GM18507 (cell line): ENCODE measurements at places on chromosomes 2 and 18.

DNA sequence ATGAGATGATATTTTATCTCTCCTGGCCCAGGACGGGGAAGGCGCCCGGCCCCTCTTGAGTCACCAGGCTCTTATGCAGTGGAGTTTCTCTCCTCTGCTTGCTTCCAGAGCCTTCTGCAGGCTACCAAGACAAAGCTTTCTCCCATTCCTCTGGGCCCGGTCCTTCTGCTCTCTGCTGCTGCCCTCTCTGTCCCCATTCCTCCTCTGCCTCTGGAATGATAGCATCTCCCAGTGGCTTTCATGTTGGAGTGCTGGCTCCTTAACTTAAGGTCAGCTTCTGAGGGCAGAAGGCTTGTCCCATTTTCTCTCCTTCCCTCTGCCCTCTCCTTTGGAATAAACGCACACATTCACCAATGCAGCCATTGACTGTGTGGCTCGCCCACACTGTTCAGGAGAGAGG lies 86.2 kb downstream of the SDC1 start:
- DNase-seq: no peak

GRCh38 chr2:188979187-188980114 lies 5.3 kb downstream of the COL3A1 start:
- no peak for DNase-seq

DNA sequence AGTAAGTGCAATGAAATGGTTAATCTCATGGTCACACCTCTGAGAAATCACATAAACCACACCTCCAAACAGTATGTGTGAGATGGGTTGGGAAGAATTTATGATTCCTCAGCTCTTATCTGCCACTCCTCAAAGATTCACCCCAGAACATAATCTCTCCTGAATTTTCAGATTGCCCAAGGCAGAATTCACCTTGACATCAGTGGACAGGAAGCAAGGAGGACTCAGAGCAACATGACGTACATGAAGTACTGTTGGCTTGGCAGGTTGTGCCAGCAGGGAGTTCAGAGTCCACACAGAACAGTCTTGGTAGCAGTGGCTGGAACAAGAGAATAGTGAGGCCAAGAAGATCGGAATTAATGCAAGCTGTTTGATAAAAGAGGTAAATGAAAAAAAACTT lies 31.7 kb upstream of the CYBRD1 start:
- DNase-seq: no peak

- DNase-seq: no peak
Measured at GRCh38 chr18:8188184-8188583, 421.1 kb upstream of the RAB12 start.

- peak; percentile 2 for DNase-seq
Measured at GRCh38 chr2:209380293-209380692, 43.6 kb upstream of the MAP2 start.

DNA sequence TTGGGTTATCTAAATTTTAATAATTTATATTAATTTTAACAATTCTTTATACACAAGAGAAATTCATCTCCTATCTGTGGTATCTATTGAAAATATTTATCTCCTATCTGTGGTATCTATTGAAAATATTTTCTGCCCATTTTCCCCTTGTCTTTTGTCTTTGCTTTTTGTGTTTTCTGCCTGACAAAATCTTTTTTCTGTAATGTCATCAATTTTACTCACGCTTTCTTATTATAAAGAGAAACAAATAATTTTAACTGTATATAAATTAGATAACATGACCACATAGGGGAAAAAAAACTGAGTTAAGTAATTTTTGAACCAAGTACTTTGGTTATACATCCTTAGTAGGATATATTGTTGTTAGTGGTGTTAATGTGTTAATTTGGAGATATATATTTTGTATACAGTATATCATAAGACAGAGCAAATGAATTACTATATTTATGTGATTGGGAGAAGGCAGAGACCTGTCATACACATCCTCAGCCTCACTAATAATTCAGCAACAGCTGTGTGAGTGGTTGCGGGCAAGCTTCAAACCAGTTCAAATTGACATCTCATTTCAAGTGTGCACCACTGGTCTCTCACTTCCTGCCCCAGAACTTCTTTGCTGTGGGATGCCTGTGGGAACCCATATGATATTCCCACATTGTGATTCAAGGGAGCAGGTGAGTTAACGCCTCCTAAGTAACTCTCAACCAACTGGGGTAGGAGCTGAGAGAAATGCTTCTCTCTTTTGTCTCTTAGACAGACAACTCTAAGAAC lies 292.4 kb downstream of the SP3 start:
- DNase-seq: no peak

DNA sequence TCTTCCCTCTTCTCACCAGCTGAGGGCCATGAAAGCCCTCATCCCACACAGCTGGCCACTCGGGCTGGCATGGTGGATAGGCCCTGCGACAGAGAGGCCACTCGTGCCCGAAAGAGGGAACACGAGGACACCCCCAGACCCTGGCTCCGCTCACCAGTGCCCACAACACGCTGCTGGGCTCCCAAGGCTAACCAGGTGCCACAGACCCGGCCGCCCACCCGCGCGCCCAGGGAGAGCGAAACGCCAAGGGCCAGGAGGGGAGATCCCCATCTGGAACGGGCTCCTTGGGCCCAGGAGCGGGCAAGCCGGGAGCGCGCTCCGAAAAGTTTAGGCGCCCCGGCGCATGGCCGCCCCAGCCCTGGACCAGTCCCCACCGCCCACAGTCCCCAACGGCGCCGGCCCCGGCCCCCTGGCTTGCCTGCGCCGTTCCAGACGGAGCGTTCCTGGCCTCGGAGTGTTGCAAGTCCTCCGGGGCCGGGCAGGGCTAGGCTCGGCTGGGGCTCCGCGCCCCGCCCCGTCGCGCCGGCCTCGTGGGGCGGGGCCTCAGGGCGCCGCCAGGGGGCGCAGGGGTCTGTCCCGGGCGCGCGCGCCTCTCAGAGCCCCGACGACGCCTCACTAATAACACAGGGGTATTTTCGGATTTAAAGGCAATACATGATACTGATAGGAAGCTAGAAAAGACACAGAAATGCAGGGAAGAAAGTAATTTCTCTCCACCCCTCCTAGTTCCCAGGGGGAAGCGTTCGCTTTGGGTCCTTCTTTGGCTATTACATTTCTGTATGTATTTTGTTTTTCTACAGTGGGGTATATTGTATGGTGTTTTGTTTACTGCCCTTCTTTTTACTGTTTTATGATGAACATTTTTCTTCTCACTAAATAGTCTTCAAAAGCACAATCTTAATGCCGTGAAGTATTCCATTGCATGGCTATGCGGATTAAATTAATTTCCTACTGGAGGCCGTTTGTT lies at the start of gene TMBIM1:
TSS of gene TMBIM1 (minus strand) at position 456 of the 967 bp plus-strand sequence. CDS start 10,362 bp downstream, outside the sequence.
- DNase-seq: peak; percentile 82

- DNase-seq: no peak
Measured at GRCh38 chr18:10006311-10006893, 92.6 kb downstream of the VAPA start.

GRCh38 chr2:227016894-227017293 lies 147.1 kb downstream of the COL4A4 start:
- no peak for DNase-seq

DNA sequence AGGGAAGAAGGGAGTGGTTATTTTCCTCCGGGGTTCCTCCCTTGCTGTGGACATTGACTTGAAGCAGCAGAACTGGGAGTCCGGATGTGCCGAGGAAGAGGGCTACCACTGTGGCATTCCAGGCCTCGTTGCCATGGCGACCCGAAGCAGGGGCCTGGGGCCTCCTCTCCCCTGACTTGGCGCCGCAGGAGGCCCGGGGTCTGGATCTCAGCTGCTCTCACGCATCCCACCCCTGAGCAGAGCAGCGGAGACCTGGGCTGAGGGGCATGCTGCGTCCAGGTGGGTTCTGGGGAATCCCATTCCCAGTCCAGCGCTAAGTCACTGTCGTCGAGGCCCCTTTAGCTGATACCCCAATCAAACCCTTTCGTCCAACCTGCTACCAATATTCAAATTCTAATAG lies 100.2 kb downstream of the BCL11A start:
- DNase-seq: no peak

DNA sequence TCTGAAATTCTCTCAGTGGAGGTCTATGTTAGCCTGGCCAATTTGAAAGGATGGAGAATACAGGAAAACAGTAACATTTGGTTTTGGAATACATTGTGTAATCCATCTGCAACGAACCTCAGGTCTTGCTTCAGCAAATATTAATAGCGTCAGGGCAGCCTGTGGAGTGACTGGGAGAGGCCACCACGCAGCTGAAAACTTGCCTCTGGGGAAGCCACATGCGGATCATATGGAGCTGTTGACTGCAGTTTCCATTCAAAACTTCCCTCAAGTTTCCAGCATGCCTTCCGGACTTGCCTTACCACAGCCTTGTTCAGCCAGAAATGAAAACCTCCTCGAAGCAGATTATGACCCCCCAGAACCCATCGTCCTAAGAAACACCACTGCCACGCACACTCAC lies 25.7 kb downstream of the BCL11A start:
- no peak for DNase-seq

GRCh38 chr18:11324510-11324909 lies 175.1 kb upstream of the PIEZO2 start:
- DNase-seq: no peak

- DNase-seq: no peak
Measured at GRCh38 chr2:236631281-236631855, 61.7 kb downstream of the ACKR3 start.

- DNase-seq: no peak
Measured at GRCh38 chr2:188966079-188966571, 8.0 kb upstream of the COL3A1 start.

- no peak for DNase-seq
Measured at GRCh38 chr2:55876429-55877086, 47.0 kb downstream of the EFEMP1 start.

GRCh38 chr18:79935499-79935898 lies 16.0 kb downstream of the SLC66A2 start:
- no peak for DNase-seq

DNA sequence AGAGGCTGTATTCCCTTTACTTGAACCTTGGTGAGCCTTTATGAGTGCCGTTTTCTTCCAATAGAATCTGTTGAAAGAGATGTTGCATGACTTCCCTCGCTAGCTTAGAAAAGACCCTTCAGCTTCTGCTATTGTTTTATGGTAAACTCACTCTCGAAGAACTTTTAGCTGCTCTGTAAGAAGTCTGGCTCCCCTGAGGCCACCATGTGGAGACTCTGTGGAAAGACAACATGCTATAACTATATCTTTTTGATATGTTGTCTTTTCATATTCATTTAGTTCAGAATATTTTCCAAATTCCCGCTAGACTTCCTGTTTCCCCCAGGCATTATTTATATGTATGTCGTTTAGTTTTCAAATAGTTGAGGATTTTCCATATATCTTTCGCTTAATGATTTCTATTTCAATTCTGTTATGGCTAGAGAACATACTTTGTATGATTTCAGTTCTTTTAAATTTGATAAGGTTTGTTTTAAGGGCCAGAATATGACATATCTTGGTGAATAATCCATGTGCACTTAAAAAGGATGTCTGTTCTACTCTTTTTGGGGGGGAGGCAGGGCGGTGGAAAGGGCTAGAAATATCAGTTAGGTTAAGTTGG lies 64.1 kb downstream of the PTPN4 start:
- no peak for DNase-seq

DNA sequence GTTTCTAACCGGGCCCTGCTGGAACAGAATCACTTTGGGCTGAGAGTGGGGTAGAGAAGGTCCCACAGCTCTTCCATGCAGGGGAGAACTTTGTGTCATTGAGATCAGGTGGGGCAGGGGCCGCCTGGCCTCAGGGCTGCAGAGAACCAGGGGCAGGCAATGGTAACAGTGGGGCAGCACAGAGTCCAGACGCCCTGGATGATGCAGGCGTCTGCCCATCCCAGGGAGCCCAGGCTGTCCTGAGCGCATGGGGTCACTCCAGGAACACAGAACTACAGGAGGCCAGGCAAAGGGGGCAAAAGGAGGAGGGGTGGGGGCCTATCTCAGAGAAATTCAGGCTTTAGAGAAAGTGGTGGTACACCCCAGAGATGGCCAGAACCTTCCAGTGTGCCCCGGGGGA lies 121.3 kb downstream of the NDUFA10 start:
- no peak for DNase-seq

GRCh38 chr2:240935103-240935876 lies 29.2 kb downstream of the CROCC2 start:
- no peak for DNase-seq

DNA sequence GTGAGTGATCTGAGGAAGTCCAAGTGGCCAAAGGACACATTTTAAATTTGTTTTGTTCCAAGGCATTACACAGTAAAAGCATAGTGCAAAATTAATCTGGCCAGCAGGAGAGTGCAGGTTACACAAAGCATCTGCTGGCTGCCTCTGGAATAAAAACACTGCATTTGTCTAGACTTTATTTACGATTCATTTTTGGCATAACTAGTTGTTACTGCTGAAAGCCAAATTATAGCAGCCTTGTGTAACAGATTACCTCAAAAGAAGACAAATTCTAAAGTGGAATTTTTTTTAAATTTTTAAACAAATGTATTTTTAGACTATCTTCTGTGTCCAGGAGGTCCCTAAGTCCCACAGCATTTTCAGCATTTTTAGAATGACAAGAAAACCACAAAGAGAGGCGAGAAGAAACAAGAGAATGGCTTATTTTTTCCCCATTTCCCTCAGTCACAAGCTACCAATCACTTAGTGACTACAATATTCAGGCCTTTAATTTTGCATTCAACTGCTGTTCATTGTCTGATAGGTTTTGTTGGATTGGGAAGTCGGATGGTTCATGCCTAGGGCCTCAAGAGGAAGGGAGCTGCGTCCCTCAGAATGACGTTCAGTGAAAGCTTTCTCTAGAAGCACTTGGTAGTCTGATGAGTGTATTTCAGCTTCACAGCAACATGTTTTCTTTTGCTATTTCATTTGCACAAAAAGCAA lies 46.0 kb downstream of the TMEFF2 start:
- DNase-seq: no peak

DNA sequence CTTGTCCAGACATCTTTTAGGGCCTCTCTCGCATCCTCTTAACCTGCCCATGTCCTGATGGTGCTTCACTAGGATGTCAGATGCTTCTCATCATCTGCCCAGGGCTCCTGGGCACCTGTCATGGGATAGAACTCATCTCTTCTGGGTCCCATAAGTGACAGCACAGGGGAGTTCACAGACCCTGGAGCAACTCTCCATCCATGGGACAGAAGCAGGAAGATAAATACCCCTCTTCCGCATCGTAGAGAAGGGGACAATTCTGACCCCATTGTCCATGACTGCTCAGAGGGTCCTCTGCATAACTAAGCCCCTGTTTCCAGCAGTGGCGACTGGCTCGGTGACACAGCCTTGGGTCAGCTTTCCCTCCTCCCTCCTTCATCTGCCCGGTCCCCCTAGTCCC lies 82.3 kb downstream of the TWIST2 start:
- DNase-seq: no peak

GRCh38 chr18:55361492-55362250 lies 226.3 kb downstream of the TCF4 start:
- no peak for DNase-seq

DNA sequence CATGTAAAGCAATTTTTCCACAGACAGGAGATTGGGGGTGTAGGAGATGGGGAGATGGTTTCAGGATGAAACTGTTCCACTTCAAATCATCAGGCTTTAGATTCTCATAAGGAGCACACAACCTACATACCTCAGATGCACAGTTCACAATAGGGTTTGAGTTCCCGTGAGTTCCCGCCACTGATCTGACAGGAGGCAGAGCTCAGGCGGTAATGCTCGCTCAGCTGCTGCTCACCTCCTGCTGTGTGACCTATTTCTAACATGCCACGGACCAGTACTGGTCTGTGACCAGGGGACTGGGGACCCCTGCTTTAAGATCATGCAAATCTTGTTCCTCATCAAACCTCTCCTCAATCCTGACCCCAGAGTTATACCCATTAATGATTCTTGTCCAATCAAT lies 70.1 kb downstream of the RPE start:
- no peak for DNase-seq
